ENCODE measurements at places on chromosomes 1 and 21.

DNA sequence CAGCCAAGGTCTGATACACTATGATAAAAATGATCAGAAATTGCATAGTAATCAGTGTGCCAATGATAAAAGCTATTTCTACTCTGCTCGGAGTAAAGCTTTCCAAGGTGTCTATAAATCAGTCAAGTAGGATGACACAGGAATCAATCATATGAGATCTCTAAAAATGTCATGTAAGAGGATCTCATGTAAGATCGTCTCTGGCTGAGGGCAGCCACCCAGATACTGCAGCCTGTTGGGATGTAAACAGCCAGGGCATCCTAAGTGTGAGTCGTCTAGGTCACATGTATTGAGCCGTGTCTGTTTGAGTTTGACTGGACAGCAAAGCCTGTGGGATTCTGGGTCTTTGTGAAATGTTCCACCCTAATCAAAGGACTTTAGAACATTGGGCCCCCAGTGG lies 2.8 kb upstream of the TEX35 start:
- DNase-seq: no peak

GRCh38 chr1:78045926-78046778 lies at the start of gene GIPC2:
Gene GIPC2, plus strand, starts transcription at chr1:78045966. Its CDS starts 129 bp downstream, at chr1:78046095.
- peak; percentile 21 for DNase-seq

DNA sequence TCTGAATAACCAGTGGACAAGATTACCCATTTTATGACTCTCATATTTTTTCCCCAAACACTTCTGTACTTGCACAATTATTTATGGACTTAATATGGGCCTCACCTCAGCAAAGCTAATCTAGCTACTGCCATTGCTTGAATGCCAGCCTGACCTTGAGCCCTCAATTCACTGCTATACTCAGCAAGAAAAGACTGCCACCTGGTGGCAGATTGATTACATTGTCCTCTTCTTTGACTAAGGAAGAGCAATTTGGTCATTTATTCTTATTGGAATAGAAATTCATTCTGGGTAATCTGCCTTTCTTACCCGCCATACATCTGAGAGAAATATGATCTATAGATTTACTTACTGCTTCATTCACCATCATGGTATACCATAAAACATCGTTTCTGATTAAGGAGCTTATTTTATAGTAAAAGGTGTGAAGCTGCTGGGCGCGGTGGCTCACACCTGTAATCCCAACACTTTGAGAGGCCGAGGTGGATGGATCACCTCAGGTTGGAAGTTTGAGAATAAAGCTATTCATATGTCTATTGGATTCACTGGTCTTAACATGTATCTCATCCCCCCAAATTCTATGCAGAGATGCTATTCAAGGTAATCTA lies 32.9 kb upstream of the DIPK1A start:
- DNase-seq: peak; percentile 22

DNA sequence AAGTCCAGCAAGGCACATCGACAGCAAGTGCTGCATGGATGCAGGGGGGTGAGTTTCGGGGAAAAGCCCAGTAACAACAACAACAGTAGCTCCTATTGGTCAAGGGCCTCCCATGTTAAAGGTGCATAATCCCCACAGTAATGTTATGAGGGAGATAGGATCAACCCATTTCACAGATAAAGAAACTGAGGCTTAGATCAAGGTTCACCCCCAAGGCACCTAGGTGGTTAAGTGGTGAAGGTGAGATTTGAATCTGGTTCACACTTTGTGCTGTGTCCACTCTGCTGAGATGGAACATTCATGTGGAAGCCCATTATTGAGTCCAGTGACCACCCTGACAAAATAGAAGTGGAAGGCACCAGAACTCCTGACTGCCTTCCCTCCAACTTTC lies 24.9 kb downstream of the PHGDH start:
- DNase-seq: no peak

DNA sequence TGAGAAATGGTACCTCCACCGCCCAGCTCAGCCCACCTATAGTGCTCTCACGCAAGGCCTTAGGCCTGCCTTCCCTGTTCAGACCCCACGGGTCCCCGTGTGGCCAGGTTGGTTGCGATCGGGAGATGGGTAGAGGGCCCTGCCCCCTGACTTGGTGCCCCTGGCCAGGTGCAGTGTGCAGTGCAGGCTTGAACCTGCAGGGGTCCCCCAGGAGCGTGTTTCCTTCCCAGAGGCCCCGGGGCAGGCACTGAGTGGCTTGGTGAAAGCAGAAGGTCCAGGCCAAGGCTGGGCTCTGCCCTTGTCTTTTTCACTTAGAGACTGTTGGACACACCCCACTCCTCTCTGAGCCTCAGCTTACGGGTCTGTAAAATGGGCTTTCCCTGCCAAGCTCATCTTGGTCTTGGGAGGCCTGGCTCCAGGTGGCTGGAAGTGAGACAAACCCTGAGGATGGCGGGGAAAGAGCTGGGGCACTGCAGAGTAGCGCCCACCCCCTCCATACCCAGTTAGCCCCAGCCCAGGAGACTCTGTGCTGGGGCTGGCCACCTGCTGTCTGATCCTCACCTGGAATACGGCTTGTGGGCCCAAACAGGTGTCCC lies 9.3 kb upstream of the HES5 start:
- no peak for DNase-seq

GRCh38 chr1:88150330-88150729 lies 533.7 kb upstream of the PKN2 start:
- no peak for DNase-seq

DNA sequence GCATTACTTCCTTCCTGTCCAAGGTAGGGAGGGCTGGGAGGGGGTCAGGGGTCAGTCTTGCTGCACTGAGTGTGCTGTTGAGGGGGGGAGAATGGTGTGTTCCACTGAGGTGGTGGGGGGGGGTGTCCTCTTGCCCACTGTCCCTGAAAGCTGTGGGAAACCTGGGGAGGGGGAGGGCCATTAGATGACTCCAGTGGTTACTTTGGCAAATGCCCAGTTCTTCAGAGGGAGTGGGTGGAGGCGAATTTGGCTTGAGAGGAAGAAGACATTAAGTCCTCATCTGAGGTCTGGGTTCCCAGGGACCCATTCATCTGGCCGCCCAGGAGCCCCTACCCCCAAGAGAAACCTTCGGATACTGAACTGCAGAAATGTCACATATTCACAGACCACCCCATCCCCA lies 36.2 kb downstream of the MEF2D start:
- DNase-seq: no peak

DNA sequence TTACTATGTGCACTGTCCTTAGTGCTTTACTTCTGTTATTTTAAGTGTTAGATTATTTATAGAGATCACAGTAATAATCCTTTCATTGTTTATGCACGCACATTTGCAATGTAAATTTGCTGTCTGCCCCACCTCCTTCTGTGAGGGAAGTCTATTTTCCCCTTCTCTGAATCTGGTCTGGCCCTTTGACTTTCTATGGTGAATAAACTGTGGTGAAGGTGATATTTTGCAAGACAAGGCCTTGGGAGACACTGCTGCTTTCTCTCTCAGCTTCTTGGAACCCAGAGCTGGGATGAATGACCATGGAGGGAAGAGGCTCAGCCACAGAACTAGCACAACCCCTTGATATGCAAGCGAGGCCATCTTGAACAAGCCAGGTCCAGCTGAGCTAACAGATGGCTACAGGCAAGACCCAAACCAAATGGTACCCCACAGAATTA lies 156.3 kb downstream of the ST6GALNAC3 start:
- no peak for DNase-seq

DNA sequence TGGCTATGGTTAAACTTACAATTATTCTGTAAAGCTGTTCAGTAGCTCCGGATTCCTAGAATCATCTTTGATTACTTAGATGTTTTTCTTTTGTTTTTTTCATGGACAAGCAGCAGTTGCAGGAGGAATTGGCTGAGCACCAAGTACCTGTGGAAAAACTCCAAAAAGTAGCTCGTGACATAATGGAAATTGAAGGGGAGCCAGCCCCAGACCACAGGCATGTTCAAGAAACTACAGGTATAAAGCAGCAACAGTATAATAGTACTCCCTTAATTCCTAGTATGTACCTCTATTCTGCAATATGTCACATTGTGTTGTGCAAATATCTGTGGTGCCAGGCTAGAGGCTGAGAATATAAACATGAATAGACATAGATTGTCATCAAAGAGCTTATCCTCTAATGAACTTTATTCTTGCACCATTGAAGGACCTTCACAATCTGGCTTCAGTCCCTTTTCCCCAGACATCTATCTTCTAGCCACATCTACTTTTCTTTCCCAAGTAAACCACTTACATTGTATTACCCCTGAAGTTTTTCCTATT lies 132.3 kb upstream of the BMP8A start:
- DNase-seq: no peak

- no peak for DNase-seq
Measured at GRCh38 chr1:162908236-162908635, 47.3 kb upstream of the CCDC190 start.

- DNase-seq: no peak
Measured at GRCh38 chr1:56505792-56506743, 73.3 kb downstream of the PLPP3 start.

DNA sequence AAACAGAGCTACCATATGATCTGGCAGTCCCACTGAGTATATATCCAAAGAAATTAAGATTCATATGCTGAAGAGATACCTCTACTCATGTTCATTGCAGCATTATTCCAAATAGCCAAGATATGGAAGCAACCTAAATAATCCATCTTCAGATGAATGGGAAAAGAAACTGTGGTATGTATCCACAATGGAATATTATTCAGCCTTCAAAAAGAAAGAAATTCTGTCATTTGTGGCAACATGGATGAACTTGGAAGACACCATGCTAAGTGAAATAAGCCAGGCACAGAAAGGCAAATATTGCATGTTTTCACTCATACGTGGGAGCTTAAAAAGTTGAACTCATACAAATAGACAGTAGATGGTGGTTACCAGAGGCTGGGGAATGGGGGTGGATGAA lies 47.8 kb downstream of the UBE4B start:
- DNase-seq: no peak

DNA sequence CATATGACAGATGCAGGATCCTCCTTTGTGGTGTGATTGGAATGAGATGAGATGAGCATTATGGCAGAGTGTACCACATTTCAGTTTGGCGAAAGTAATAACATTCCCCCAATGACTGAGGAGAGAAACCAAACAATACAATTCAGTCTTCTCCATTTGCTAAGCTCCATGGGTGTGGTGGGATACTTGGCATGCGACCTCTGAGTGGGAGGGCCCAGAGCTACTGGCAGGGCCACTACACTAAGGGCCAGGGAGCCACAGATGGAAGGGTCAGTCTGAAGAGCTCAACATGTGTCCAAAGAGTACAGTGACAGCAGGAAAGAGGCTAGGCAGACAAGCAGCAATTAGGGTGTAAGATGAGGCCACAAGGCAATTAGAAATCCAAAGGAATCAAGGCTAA lies 23.8 kb upstream of the PAXBP1 start:
- no peak for DNase-seq

DNA sequence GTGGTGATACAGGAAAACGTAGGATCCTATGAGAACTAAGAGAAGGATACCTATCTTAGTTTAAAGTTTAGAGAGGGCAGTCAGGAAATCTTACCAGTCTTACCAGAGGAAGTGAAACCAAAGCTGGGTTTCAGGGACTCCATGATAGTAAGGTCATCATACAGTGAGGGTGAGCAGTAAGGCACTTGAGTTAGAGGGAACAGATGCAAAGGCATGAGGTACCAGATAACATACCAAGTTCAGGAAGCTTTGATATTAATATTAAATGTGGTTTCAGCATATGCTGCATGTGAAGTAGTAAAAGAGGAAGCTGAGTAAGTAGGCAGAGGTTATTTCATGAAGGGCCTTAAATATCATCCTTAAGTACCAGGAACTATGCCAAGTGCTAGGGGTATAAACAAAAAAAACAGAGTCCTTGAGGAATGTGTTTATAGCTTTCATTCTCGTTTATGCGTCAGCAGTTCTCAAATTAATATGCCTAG lies 16.9 kb downstream of the ATG4C start:
- no peak for DNase-seq

DNA sequence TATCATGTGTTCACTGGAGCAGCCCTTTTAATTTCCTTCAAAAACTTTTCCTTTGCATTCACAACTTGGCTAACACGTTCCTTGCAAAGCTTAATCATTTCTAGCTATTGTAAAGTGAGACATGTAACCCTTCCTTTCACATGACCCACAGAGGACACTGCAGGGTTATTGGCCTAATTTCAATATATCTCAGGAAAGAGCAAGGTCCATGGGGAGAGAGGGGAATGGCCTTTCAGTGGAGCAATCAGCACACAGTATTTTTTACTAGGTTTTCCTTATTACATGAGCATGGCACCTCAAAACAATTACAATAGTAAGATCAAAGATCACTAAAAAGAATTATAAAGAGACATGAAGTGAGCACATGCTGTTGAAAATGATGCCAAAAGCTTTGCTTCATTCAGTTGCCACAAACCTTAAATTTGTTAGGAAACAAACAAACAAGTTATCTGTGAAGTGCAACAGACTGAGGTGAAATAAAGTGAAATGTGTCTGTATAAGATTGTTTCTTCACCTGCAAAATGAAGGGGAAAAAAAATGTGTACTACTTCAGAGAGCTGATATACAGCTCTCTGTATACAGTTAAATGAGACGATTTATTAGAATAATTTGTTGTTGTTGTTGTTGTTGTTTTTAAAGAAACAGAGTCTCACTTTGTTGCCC lies 61.5 kb downstream of the EIF4G3 start:
- DNase-seq: no peak

- no peak for DNase-seq
Measured at GRCh38 chr1:30764939-30765555, 7.5 kb upstream of the LAPTM5 start.

DNA sequence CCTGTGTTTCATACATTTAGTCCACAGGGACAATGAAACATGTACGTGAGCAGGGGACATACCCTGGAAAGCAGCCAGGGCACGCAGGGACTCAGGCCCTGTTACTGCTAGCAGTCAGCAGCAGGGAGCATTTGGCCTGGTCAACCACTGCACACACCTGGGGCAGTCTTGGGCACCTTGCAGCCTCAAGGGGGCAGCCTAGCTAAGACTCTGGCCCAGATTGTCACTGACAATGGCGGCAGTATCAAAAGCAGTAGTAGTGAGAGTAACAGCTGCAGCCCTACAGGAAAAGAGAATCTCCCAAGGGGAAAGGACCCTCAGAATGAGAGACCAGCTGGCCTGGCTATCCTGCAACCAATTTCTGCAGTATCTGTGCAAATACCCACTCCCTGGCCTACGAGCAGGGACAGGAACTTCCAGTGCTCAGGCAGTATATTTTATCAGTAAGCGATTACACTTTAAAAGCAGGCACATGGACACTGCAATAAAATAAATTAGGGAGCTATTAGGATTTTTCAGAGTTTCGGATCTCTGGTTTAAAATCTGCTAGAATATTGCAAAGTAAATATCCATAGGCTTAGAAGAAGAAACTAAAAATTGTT lies 475.6 kb downstream of the LTN1 start:
- DNase-seq: peak; percentile 8

- DNase-seq: no peak
Measured at GRCh38 chr1:77652268-77652667, 30.2 kb downstream of the ZZZ3 start.

GRCh38 chr21:18023711-18024110 lies 204.6 kb upstream of the C21orf91 start:
- no peak for DNase-seq

- DNase-seq: no peak
Measured at GRCh38 chr1:234144901-234145300, 228.4 kb upstream of the COA6 start.

DNA sequence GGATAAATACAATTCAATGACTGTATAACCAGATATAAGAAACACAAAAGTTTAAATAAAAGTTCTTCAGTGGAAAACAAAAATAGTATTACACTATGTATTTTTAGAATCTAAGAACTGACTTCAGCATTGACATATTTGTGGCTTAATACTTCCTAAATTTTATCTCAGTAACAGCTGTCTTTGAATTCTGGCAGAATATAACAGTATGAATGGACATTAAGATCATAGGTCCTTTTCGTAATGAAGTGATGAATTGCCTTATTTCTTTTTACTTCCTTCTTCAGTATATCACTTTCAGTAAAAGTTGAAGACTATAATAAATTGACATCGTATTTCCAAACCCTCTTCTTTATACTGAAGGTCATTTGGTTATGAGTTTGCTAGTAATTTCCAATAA lies 1030.0 kb downstream of the MRPL39 start:
- DNase-seq: no peak
